NCI-H524 treated with DMSO at 0.1 percent for 48 hours (cell line): ENCODE measurements at places on chromosomes 1 and 21.

- no peak for DNase-seq
These were observed 36.6 kb upstream of the CNIH3 start for GRCh38 chr1:224579526-224579925.

DNA sequence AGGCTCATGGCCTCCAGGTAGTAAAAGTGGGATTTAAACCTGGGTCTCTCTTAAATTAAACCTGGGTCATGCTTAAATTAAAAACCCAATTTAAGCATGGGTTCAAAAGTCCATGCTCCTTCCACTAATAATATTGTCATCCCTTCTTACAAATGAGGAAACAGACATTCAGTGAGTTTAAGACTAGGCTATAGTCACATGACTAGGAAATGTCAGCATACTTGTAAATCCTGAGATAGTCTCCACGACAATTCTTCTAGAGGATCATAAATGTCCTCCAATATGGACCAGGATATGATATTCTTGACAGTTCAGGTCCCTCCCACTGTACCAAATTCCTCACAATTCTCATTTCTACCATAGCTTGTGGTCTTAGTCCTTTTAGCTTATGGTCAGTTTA lies 10.5 kb upstream of the IGFN1 start:
- no peak for DNase-seq

GRCh38 chr1:9145021-9145668 lies 16.2 kb upstream of the GPR157 start:
- no peak for DNase-seq

GRCh38 chr1:16367968-16368890 lies 1.2 kb downstream of the SZRD1 start:
- DNase-seq = no peak

- DNase-seq = no peak
These were observed 29.1 kb upstream of the BCAR3 start for GRCh38 chr1:93710499-93711453.

DNA sequence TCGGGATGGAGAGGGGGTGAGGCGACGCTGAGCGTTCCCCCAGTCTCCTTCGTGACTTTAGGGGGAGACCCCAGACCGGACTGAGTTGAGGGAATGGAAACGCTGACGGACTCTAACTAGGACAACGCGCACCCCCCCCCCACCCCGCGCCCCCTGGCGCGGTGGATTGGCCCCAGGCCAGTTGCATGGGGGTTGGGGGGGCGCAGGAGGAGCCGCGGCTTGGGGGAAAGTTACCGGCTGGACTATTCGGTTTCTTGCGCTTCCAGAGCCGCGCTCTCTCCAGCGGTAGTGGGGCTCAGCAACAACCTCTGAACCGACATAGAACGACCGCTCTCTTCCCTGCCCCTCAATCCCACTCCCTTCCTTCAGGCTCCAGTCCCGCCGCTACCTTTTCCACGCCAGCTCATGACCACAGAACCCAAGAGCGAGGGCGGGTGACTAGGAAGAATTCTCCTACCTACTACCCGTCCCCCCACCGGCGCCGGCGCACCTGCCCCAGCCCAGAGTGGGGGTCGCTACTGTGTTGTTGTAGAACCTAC lies 694 bp downstream of the ZBTB7B start:
- DNase-seq = no peak
